ENCODE measurements at places on chromosomes 6 and 20.

DNA sequence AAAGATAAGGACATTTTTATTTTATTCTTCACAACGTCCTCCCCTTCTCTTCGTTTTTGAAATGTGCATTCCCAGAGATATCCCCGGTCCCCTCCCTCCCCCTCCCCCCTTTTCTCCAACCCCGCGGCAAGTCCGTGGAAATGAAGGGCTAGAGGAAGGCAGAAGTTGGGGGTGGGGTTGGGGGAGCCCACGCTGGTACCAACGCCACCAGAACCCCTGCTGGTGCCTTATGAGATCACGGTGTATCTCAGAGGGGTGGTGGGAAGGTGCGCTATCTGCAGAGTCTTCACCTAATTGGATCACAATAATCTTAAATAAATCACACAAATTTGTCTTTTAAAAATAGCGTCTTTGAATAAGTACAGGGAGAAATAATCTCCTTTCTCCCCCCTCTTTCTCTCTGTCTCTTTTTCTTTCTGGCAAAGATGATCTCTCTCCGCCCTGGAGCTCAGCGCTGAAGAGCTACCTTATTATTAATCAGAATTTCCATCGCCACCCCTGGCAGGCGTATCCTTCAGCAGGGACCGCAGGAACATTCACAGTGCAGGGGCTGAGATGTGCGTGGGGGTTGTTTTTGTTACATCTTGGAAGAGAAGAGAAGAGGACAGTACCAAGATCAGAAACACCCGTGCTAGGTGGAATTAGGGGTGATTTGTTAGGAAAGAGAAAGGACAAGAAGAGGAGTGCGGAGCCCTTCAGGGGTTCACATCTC lies 915 bp downstream of the CLVS2 start:
- no peak for DNase-seq

- DNase-seq = no peak
These were observed 42.8 kb downstream of the SLC35B3 start for GRCh38 chr6:8392569-8392968.

GRCh38 chr6:106132153-106132698 lies 46.1 kb downstream of the PRDM1 start:
- DNase-seq = no peak

DNA sequence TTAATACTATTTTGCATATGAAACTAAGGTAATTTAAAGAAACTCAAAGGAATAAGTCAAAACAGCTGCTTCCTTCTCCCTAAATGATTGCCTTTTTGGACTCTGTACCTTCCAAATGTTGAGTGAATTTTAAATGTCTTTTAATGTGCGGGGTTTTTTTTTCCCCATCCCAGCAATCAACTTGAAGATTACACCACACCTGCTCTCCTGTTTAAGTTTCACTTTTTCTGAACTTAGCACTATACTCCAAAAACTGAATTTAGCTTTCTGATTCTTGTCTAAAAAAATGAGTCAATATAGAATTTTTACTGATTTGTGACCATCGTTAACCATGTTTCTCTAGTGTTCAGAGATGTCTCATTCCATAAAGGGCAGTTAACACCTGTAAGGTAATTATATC lies 220.8 kb upstream of the THEMIS start:
- DNase-seq = no peak

GRCh38 chr6:17591287-17591686 lies 8.8 kb upstream of the FAM8A1 start:
- no peak for DNase-seq

DNA sequence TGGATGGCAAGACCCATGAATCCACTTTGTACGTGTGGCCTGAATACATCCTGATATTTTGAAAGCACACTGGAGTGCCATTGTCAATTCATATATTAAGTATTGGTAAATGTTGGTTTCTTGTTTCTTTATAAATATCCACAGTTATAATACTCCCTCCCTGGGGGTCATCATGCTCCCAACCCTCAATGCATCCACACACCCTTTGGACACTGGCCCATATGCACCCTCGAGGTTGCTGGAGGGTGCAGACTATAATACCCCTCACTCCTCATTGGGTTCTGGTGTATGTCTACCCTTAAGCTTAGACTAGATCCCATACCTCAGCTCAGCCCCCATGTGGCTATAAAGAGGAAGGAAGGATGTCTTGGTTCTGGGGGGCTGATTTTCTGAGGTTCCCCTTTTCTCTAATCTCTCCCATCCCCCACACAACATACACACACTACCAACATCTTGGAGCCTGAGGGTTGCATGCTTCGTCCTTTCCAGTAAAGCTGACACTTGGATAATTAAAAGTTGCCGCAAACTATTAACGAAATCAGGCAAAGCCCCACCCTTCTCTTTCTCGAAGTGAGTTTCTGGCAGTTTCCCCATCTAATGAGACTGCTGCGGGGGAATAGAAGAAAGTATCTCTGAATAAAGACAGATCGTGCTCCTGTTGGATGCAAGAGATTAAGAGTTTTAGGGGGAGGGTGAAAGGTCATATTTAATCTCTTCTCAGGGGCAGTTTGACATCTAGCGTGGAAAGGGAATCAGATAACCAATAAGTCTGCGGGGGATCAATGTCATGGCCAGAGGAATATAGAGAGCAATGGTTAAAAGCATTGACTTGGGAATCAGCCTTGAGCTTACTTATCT lies 7.4 kb downstream of the PIM1 start:
- no peak for DNase-seq

GRCh38 chr20:58886546-58886945 lies 34.0 kb downstream of the GNAS start:
- no peak for DNase-seq

DNA sequence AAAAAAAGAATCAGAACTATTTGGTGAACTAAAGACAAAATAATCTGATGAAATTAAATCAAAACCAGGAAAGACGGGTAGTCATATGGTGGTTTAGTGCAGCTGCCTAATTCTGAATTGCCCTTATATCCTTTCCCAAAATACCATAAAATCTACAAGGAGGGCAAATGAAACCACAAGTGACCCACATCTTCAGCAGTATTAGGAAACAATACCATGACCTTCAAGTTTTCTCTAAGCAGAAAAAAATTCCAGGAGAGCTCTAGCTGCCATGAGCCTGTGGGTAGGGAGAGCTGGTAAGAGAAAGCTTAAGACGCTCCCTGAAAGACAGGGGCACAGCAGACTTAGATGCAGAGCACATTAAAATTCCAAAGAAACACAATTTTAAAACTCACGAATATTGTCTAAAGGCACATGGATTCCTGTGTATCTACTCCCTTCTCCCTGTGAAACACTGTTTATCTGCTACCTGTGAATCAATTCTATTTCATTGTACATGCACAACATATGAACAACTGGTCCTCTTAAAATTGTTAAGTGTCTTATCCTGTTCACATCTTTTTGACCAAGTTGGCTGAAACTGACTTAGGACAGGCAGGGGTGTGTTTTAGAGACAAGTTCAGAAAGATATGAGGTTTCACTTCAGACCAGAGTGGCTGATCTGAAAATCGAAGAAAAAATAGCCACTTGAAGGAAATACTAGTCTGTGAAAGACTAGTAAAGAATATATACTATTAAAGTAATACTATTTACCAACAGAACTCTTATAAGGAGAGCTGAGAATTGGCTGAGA lies 153.6 kb upstream of the SHLD1 start:
- DNase-seq = no peak

DNA sequence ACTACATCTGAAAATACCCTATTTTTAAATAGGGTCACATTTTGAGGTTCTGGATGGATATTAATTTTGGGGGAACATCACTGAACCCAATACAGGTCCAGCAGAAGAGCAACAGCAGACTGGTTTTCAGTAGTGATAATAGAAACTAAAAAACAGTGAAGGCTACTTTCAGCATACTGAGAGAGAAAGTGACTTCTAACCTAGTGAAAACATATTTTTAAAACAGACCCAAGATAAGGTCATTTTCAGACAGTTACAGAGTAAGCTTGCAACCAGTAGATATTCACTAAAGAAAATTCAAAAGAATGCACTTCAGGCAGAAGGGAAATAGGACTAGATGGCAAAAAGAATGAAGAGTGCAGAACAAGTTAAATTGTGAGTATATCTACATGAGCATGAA lies 42.0 kb upstream of the TMEM244 start:
- DNase-seq = no peak

DNA sequence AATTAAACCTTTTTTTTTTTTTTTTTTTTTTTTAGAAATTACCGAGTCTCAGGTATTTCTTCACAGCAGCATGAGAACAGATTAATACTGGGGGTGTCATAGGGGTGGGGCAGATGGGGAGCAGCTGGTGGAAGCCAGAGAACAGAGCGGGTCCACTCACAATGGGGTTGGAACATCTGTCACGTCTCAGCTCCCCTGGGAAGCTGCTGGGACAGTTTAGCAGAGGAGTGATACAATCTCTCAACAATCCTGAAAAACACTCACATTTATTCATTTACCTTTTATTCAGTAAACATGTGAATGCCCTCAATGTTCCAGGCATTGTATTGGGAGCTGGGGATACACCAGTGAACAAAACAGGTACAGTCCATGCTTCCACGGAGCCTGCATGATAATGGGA lies 162.2 kb downstream of the SMOC2 start:
- DNase-seq = no peak

DNA sequence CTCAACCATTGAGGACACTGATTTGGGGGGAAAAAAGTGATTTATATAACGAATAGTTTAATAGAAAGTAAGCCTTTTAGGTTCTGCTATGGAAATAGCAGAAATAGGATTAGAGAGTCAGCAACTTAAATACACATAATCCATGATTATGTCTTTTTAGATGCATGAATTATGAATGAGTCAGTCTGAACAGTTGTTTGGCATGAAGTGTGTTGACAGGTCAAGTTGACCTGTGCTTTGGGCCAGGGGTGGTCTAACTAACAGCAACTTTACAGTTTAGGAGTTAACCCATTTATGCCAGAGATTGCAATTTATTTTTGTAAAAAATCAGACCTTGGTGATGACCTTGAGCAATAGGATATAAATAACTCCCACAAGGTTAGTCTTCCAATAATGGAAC lies 191.3 kb downstream of the MTFR2 start:
- DNase-seq = no peak

DNA sequence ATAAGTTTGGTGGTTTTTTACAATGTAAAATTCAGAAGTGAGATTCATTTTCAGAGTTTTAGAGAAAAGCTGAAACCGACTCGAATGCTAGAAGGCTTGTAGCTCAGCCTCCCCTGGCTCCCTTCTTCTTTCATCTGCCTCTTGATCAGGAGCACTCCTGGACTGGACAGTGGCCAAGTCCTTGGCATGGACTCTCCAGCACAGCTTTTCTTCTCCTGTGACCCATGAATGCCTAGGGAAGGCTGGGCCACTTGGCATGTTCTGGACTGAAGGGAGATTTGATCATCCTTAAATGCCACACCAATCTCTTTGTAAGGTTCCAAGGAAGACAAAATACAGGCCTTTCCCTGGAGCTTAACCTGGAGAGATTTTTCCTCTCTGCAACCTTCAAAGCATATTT lies 384.0 kb upstream of the SASH1 start:
- DNase-seq = no peak

GRCh38 chr6:89597988-89598387 lies 40.6 kb downstream of the LYRM2 start:
- peak; percentile 28 for DNase-seq

GRCh38 chr6:32906539-32906938 lies 34.3 kb downstream of the HLA-DMB start:
- no peak for DNase-seq

DNA sequence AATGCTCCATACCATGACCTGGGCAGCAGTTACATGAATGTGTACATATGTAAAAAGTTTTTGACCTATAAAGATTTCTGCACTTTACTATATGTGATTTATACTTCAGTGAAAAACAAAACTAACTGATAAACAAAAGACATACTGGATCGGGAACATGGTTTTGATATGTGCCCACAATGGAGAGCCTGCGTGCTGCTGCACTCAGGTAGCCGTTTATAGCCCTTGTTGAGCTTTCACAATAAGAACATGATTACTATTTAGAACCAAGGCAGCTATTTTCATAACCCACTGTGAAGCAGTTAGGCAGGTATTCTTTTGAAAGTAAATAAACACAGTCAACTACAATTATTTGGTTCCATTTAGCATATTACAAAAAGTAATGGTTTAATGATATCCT lies 195.9 kb upstream of the RAB32 start:
- DNase-seq = no peak

DNA sequence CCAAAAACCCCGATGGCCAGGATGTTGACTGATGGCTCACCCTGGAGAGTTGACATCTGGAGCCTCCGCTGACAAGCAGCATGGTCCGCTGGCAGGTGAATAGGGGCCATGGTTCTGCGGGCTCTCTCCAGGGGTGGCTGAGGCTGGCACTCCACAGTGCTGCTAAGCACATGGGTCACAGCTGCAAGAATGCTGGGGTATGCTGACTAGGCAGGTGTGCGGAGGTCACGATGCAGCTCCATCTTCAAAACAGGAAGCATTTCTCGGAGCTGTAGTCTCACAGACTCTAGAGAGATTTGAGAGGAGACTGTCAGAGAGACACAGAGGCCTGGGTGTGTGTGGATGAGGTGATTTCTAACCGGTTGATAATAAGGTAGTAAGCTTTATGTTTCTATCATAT lies 341.6 kb downstream of the NRN1 start:
- no peak for DNase-seq

GRCh38 chr6:42532038-42532669 lies 31.7 kb upstream of the UBR2 start:
- DNase-seq = peak; percentile 29

DNA sequence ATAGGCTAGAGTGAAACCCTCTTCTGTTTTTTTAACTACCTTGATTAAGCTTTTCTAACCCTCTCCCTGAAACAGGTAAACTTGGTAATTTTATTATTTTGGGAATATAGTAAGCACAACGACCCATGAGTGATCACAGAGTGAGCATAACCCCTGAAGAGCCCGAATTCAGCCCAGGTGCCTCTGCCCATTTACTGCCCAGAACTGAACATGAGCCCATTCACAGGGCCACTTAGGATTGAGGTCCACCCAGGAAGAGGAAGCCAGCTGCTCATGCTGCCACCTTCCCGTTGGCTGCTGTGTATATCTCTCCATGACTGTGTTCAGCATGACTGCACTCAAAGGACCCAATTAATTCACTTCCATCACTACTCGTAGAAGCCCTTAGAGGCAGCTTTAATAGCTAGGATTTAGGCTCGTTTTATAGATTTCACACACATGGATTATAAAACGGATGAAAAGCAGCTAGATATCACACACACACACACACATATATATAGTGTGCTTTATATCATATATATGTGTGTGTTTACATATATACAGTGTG lies 8.3 kb upstream of the PDE10A start:
- DNase-seq = no peak

- DNase-seq = no peak
These were observed 122.3 kb downstream of the CEBPB start for GRCh38 chr20:50312682-50313521.

GRCh38 chr6:35600659-35601125 lies 88.0 kb upstream of the TULP1 start:
- no peak for DNase-seq

DNA sequence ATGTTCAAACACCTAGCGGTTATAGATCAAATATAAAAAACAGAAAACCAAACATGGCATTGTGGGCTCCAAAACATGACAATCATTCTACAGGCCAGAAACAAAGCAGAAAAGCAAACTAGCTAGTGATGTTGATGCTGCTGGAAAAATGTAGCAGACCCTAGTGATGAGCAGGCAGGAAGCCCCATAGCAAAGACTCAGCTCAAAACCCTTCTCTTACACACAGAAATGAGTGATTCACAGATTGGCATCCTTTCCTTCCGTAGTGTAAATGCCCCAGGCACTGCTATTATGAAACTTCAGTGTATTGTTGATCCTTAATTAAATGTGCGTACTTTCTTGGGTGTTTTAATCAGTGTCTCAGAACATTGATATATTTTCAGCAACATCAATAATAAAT lies 425.1 kb downstream of the UTRN start:
- no peak for DNase-seq

All from NCI-H774 (cell line).